Hematopoietic multipotent progenitor cell treated with erythropoietin and hydrocortisone succinate and interleukin-3 and kit ligand, for 17 days (in vitro differentiated cells): ENCODE measurements at places on chromosomes 4 and X.

GRCh38 chr4:98706200-98706813, 47.9 kb upstream of the TSPAN5 start:
- DNase-seq: no peak

DNA sequence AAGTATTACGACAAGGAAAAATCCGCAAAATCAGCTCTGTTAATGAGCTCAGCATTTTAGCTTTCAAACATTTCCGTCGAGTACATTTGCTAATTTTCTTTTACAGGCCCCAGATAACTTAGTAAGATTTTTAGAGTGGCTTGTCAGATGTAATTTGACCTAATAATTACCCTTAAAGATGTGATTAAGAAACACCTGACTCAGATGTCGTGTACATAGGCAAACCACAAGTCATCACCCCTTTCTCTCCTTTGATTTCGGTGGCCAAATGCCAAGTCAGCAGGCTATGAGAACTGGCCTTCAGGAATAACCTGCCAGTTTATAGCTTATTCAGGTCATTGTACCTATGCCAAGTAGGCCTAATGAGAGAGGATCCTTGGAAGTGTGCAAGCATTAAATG, 369.6 kb downstream of the PCDH7 start:
- no peak for DNase-seq

GRCh38 chrX:80747832-80748231, 61.8 kb downstream of the BRWD3 start:
- no peak for DNase-seq

- DNase-seq: no peak
Measured at GRCh38 chr4:55124322-55125076, 896 bp downstream of the KDR start.

GRCh38 chr4:71538528-71538927, 199.7 kb downstream of the SLC4A4 start:
- DNase-seq: no peak

DNA sequence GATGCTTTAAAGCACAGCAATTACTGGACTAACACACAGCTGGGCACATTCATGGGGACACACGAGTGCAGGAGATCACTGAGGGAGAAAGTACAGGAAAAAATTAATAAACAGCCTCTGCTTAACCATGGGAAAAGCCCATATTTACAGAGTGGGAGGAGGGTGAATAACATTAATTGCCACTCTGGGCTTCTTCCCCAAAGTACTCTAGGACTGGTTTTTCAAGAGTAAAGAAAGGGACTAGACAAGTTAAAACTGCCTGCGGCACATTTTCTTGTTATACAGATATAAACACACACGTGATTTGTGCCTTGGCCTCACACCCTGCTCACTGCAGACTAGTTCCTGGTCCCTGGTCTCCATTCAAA, 179.7 kb upstream of the TET2 start:
- no peak for DNase-seq

DNA sequence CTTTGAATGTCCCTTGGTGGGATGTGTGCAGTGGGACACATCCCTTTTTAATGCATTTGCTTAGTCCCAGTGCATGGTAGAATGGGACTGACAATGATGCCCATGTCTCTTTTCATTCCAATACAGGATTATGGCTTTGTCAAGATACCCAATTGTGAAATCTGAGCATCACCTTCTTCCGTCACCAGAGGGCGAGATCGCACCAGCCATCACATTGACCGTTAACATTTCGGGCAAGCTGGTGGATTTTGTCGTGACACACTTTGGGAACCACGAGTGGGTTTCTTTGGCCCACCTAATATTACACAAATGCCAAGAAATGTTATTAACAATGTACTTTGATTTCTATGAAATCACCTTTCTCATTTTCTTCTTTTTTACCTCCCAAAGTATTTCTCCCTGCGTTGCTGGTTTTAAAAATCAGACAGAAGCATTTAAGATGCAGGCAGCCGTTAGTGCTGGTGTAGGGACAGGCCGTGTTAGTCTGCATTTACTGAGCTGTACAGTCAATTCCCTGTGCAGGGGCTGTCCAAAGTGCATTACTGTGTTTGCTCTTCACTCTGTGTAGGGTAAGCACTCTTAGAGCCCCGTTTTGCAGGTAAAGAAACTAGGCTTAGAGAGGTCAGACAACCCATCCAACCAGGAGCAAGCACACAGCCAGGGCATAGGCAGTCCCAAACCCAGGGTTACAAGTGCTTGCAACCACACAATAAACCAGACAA, 46.5 kb downstream of the CWH43 start:
- DNase-seq: no peak

GRCh38 chr4:124684301-124684700, 28.2 kb downstream of the ANKRD50 start:
- no peak for DNase-seq

DNA sequence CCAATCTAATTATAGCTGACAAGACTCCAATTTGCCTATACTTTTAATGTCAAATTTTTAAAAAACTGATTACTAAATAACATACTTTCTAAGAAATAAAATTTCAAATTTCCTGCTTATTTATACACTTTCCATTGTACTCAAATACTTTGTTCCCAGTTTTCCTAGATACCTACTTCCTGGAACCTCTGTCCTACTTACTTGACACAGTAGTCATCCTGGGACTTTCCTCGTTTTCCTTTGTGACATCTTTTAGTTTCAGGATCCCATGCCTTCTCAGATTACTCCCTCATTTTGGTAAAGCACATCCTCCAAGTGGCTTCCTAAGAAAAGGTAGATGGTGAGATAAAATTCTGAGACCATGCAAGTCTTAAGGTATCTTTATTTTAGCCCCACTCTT, 13.3 kb upstream of the FAM184B start:
- no peak for DNase-seq

GRCh38 chrX:23871905-23872546, 35.7 kb downstream of the APOO start:
- DNase-seq: no peak

- no peak for DNase-seq
Measured at GRCh38 chr4:137125011-137125410, 407.3 kb downstream of the PCDH18 start.

- DNase-seq: no peak
Measured at GRCh38 chrX:70979136-70979762, 48.4 kb upstream of the SLC7A3 start.

DNA sequence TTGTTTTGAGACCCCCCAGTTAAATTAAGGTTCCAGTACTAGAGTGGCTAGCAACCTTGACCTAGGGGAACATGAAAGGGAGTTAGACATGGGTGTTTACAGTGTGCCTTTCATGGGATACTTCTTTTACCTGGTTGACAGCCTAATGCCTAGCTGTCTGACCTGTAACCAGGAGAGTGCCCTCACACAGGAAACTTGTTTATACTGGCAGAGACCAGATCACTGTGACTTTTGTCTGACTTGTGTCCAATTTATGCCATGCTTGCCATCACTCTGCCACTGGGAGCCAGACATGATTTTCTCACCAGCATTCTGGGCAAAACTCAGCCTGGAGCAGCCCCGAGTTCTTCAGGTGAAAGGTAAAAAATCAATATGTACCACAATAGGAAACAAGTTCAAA, 305.9 kb downstream of the CHIC1 start:
- no peak for DNase-seq

DNA sequence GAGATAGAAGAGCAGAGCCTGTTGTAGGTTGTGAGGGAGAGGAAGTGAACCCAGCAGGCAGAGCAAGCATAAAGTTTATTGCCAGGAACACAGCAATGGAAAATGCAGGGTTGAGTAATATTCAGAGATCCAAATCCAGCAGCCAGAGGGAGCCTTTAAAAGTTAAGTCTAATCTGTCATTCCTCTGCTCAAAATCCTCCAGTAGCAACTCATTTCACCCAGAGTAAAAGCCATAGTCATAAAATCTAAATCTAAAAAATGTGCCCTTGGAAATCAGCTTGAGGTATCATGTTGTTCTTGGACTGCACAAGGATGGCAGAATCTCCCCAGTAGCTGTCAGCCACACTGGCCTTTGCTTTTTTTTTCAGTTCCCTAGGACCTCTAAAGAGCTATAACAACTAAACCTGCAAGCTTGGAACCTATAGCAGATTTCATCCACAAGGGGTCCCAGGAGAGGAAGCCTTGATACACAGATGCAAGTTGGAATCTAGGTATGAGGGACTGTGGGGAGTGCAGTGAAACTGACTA, 62.9 kb upstream of the FRAS1 start:
- no peak for DNase-seq

DNA sequence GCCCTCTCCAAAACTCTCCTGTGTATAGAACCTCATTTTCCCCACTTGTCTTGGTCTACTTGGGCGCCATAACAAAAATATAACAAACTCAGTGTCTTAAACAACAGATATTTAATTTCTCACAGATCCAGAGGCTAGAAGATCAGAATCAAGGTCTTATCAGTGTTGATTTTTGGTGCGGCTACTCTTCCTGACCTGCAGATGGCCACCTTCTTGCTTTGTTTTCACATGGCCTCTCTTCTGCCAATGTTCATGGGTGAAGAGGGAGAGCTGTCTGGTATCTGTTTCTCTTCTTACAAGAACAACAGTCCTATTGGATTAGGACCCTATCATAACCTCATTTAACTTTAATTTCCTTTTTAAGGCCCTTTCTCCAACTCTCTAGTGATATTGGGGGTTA, 177.3 kb downstream of the PABPC4L start:
- no peak for DNase-seq

DNA sequence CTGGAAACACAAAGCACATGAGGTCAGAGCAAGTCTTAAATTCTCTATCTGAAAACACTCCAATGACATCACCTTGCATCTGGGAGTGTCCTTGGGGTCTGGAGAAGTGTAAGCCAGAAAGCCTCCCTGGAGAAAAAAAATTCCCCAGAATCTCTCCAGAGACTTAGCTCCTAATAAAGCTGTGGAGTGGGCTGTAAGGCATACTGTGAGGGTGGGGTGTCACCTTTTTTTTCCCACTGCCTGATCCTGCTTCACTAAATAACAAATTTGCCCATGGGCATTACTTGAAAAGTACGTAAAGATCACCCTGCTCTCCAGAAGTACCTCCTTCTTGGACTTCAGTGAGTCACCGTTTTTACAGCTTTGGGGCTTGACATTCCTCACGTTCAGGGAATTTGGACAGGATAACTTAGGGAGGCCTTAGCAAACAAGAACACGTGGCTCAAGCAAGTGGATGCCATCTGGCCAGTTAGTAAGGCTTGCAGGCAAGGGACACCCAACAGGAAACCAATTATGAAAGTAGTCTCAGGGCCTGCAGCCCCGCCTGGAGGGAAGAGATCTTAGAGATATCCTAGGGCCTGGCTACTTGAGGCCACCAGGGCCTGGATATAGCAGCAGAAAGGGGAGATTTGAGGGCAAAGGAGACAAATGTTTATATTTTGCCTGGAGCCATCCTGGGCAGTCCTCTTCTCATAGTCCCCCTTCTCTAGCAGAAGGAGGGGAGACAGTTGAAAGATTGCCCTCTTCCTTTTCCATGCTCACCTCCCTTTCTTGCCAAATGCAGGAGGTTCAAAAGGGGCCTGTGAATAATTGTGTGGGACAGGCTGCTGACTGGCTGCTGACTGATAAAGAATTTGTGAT, 60.1 kb upstream of the PLAC1 start:
- no peak for DNase-seq

DNA sequence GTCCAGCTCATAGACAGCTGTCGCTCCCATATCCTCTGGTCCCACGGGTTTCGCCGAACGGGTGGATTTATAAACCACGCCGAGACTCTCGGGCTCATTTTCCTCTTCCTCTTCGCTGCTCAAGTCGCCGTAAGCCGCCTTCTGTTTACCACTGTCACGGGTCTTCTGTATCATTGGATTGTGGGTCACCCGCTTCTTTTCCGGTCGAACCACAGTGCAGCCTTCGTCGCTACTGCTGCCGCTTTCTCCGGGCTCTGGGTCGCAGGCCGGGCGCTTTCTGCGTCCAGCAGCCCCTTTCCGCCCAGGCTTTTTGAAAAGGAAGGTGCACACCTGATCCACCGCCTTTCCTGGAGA, 311 bp downstream of the RNF113A start:
- peak; percentile 8 for DNase-seq

DNA sequence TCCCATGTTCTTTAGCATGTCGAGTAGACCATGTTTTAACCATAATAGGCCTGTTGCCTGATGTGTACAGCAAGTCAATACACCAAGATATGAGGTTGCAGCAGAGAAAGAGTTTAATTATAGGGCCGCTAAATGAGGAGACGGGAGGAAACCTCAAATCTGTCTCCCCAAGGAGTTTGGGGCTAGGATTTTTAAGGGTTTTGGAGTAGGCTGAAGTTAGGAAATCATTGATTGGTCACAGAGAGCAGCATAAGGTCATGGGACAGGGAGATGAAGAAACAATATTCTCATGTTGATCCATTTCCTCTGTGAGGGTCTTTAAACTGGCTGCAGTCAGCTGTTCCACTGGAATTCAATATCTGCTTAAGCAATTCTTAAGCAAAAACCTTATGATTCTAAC, 160.2 kb upstream of the GALNT7 start:
- no peak for DNase-seq

DNA sequence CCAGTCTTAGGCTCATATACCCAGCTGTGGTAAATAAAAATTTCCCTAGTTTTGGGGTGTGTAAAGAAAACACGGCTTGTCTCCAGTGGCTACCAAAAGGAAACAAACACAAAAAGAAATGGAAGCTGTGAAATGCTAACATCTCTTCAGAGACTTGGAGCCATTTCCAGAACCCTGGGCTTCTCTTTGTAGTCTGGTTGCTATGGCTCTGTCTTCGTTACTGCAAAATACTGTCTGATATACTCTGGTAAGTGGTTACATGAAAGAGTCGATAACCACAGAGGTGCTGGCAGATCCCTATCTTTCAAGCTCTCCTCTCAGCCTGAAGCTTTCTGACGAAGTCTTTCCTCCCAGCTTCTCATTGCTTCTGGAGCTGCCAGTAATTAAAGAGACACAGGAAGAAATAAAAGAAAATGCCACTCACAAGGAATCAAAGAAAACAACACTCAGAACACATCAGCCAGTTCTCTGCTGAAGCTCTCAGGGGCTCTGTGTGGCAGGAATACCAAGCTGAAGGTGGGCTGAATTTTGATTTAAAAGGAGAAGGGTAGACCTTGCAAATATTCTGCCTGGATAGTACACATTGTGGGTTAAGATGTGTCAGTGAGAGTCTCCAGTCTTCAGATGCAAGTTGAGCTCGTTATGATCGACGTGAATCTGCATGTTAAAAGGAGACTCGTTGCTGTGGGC, 107.6 kb upstream of the FAM9C start:
- no peak for DNase-seq

- no peak for DNase-seq
Measured at GRCh38 chr4:15349531-15349935, 78.3 kb upstream of the C1QTNF7 start.

DNA sequence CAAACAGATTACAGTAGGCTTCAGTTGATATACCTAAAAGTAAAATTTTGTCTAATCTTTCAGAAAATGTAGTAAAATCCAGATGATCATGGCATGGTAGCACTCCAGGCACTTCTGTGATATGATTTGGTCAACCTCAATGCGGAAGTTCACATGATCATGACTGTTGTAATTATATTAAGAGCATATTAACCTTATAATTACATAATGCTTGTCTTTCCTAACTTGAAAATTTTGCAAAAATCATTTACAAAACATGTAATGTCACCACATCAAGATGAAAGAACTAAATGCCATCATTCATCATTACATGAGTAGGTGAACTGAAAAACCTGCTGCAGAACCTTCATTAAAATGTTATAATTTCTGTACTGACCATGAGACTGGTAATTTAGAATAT, 88.1 kb downstream of the MBNL3 start:
- no peak for DNase-seq

- DNase-seq: peak; percentile 26
Measured at GRCh38 chrX:135707880-135708279, 5.6 kb upstream of the CT45A1 start.

- DNase-seq: no peak
Measured at GRCh38 chr4:94889946-94890345, 132.2 kb downstream of the BMPR1B start.
